ENCODE measurements at places on chromosomes 2 and 18.

- H3K27me3 ChIP-seq = no peaks in the 10 kb centered on the region
- no peak overlapping the region for H3K27ac ChIP-seq
- H3K36me3 ChIP-seq = no peaks in the 10 kb centered on the region
- H3K4me1 ChIP-seq = peaks cover 4% of the 10 kb centered on the region
- peak; percentile 22 for DNase-seq
Measured at GRCh38 chr2:62407838-62408237, 98.2 kb downstream of the TMEM17 start.

DNA sequence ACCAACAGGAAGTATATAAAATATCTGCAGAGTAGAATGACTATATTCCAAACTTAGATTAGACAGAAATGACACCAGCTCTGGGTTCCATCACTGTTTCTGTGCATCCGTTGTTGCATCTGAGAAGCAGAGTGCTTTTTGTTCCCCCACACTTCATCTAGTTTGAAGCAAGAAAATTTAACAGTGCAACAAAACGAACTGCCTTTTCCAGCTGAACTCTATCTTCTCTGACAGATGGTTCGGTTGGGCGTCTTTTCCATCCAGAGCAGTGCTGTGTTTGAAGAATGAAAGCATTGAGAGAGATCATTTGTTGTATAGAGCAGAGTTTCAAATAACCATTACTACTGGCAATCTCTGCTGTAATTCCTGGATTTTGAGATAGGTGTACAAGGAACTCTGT lies 757.5 kb downstream of the DPP10 start:
- no peak overlapping the region for H3K27ac ChIP-seq
- H3K27me3 ChIP-seq = no peaks in the 10 kb centered on the region
- no peaks in the 10 kb centered on the region for H3K4me1 ChIP-seq
- no peak overlapping the region for H3K4me3 ChIP-seq

DNA sequence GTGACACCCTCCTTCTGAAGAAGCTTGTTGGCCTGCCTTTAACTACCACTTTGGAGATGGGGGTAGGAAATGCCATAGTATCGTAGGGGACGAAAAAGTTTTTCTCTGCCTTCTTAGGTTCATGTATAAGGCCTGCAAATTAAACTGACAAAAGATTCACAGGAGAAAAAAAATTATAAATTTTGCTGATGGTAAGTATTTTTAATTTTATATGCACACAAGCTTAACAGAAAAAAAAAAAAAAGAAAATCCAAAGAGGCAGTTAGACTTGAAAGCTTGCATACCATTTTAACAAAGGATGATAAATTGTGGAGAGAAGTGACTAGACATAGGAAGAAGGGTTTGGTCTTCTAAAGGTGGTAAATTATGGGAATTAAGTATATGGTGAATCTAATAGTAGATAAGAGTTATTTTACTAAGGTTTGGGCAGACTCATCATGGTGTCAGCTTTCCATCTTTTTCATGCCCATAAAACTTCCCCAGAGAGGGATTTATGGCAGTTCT lies 62.5 kb upstream of the B3GNT2 start:
- no peaks in the 10 kb centered on the region for H3K27me3 ChIP-seq
- no peaks in the 10 kb centered on the region for H3K36me3 ChIP-seq
- no peaks in the 10 kb centered on the region for H3K4me1 ChIP-seq
- no peak overlapping the region for H3K4me3 ChIP-seq

- DNase-seq = no peak
- no peak overlapping the region for H3K27ac ChIP-seq
- no peaks in the 10 kb centered on the region for H3K36me3 ChIP-seq
- H3K27me3 ChIP-seq = no peaks in the 10 kb centered on the region
Measured at GRCh38 chr2:19738707-19739106, 163.1 kb downstream of the TTC32 start.

- H3K4me1 ChIP-seq = no peaks in the 10 kb centered on the region
- no peaks in the 10 kb centered on the region for H3K27me3 ChIP-seq
- no peak overlapping the region for H3K4me3 ChIP-seq
- DNase-seq = no peak
- H3K27ac ChIP-seq = no peak overlapping the region
Measured at GRCh38 chr18:56541340-56541739, 97.1 kb downstream of the TXNL1 start.

GRCh38 chr2:141392517-141393213 lies 738.2 kb downstream of the LRP1B start:
- no peaks in the 10 kb centered on the region for H3K4me1 ChIP-seq
- peak; percentile 41 for DNase-seq
- H3K27ac ChIP-seq = no peak overlapping the region
- H3K36me3 ChIP-seq = no peaks in the 10 kb centered on the region
- no peaks in the 10 kb centered on the region for H3K27me3 ChIP-seq

GRCh38 chr2:24969784-24970183 lies 2.0 kb downstream of the DNAJC27 start:
- H3K36me3 ChIP-seq = no peaks in the 10 kb centered on the region
- peaks cover 2% of the 10 kb centered on the region for H3K4me1 ChIP-seq
- H3K4me3 ChIP-seq = no peak overlapping the region
- no peak for DNase-seq
- no peak overlapping the region for H3K27ac ChIP-seq
- H3K27me3 ChIP-seq = no peaks in the 10 kb centered on the region

GRCh38 chr2:233766416-233766815 lies 6.3 kb downstream of the UGT1A1 start:
- H3K4me3 ChIP-seq = no peak overlapping the region
- no peaks in the 10 kb centered on the region for H3K36me3 ChIP-seq
- H3K4me1 ChIP-seq = no peaks in the 10 kb centered on the region
- H3K27me3 ChIP-seq = no peaks in the 10 kb centered on the region

GRCh38 chr2:98731041-98731893 lies at the start of gene MGAT4A:
Gene MGAT4A (minus strand): TSS chr2:98731132. CDS start chr2:98726332, 4,800 bp downstream.
- peak within 1 kb of the TSS; percentile 11 for H3K4me3 ChIP-seq
- H3K27me3 ChIP-seq = peaks cover 16% of the 10 kb centered on the region
- H3K36me3 ChIP-seq = no peaks in the 10 kb centered on the region
- DNase-seq = peak; percentile 46
- no peak within 1 kb of the TSS for H3K27ac ChIP-seq

- H3K4me1 ChIP-seq = no peaks in the 10 kb centered on the region
- no peak overlapping the region for H3K4me3 ChIP-seq
- H3K27ac ChIP-seq = no peak overlapping the region
- peak; percentile 56 for DNase-seq
Measured at GRCh38 chr2:46461011-46461674, 18.2 kb upstream of the TMEM247 start.

- H3K27me3 ChIP-seq = no peaks in the 10 kb centered on the region
- no peak for DNase-seq
- H3K27ac ChIP-seq = no peak overlapping the region
Measured at GRCh38 chr2:47964722-47965434, 58.6 kb upstream of the FBXO11 start.

DNA sequence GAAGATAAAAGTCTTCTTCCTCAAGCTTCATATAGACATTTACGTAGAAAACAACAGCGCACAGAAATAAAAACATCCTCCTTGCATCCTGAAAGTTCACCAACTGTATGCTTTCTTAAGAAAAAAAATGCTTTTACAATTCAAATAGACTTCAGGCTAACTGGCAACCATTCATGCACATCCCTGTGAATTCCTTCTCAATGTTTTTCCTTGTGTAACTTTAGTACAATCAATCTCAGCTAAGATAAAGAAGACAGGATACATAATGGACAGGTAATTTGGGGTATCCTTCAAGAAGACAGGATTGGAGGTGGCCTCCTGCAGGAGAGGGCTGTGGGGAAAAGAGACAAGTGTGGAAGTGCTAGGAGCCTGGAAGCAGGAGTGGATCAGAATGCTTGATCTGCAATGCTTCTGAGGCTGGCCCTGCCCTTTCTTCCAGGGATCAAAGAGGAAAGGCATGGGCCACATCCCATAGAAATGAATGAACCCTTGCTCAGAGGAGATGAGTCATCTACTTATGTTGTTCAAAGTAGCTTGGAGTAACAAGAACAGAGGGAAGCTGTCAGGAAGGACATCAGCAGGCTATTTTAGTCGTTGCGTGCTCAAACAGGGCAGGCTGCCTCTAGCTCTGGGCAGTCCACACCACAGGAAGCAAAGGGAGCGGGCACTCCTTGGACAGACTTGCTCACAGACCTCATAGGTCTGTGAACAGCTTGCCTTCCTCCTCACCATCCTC lies 126.6 kb downstream of the TMEM131 start:
- no peaks in the 10 kb centered on the region for H3K4me1 ChIP-seq
- H3K27me3 ChIP-seq = no peaks in the 10 kb centered on the region
- H3K4me3 ChIP-seq = no peak overlapping the region
- H3K36me3 ChIP-seq = no peaks in the 10 kb centered on the region

DNA sequence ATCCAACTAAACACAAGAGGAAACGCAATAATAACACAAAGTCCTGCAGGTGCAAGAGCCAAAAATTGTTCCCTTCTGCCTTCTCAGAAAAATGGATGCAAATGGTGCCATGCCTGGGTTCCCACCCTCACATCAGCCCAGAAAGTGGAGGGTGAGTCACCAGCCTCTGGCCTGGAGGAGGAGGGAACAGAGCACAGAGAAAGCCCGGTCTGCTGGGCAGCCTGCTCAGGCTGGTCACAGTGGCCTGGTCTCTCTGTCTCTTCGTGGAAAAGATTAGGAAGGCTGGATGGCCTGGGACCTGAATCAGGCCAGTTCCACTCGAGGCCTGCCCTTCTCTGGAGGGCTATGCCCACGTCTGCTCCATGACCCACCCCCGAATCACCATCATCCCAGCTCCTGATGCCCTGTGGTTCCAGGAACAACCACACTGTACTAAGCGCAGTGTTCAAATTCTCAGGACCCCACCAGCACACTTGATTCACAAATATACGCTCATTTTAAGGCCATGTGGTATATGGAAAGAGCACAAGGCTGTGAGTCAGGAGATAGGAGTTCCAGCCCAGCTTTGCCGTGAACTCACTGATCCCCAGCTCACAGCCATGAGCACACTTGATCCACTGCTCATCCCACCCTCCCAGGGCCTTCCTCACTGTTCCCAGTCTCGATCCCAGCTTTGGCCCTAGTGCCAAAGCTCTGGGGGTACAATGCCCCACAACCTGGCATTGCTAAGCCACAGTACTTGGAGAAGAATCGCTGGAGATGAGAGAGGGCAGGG lies 82.1 kb downstream of the ZBTB7C start:
- H3K4me3 ChIP-seq = no peak overlapping the region
- H3K27me3 ChIP-seq = no peaks in the 10 kb centered on the region
- H3K4me1 ChIP-seq = no peaks in the 10 kb centered on the region
- no peak for DNase-seq
- no peak overlapping the region for H3K27ac ChIP-seq

- H3K27me3 ChIP-seq = no peaks in the 10 kb centered on the region
- no peaks in the 10 kb centered on the region for H3K36me3 ChIP-seq
- no peak overlapping the region for H3K27ac ChIP-seq
- no peak overlapping the region for H3K4me3 ChIP-seq
- H3K4me1 ChIP-seq = no peaks in the 10 kb centered on the region
- DNase-seq = no peak
Measured at GRCh38 chr2:227397562-227397961, 9.8 kb upstream of the SCYGR1 start.

- no peak overlapping the region for H3K27ac ChIP-seq
- no peaks in the 10 kb centered on the region for H3K4me1 ChIP-seq
- H3K36me3 ChIP-seq = no peaks in the 10 kb centered on the region
- DNase-seq = no peak
- H3K4me3 ChIP-seq = no peak overlapping the region
Measured at GRCh38 chr2:109376796-109377495, 236.8 kb downstream of the SEPTIN10 start.

DNA sequence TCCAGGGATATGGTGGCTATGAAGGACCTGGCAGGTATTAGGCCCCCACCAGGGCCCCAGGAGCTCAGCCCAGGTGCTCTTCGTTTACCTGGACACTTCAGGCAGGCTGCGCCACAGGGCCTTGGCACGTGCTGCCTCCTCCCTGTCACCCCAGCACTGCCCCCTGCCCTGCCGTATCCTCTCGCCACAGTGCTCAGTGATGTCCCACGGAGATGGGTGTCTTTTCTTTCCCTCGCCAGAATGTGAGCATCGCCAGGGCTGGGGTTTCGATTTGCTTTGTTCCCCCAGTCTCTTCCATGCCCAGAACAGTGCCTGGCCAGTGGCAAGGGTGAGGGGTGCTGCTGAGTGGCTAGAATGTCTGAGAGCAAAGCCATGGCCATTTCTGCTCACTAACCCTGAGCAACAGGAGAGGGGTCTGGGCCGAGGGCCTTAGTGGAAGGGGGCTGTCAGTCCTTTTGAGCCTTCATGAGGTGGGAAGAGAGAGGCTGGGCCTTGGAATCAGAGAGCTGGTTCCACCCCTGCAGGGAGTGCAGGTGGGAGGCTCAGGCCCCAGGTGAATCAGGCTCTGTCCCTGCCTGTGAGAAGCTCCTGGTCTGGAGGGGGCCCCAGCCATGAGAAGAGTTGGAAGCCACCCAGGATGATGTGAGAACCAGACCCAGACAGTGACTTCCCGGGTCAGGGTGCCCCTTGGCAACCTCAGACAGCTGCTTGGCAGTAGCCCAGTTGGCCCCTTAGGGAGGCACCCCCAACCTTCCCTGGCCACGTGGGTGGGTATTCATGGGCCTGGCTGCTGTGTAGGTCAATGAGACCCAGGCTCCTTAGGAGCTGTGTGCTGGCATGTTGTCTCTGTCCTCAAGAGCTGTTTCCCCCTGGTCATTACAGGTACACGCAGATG lies 129.9 kb upstream of the HS6ST1 start:
- no peak overlapping the region for H3K4me3 ChIP-seq
- H3K27ac ChIP-seq = no peak overlapping the region
- H3K36me3 ChIP-seq = no peaks in the 10 kb centered on the region
- DNase-seq = no peak
- H3K27me3 ChIP-seq = no peaks in the 10 kb centered on the region

- H3K36me3 ChIP-seq = no peaks in the 10 kb centered on the region
- no peaks in the 10 kb centered on the region for H3K4me1 ChIP-seq
- peak; percentile 21 for DNase-seq
- no peak overlapping the region for H3K4me3 ChIP-seq
- H3K27ac ChIP-seq = no peak overlapping the region
- no peaks in the 10 kb centered on the region for H3K27me3 ChIP-seq
Measured at GRCh38 chr2:121104721-121105141, 180.3 kb downstream of the TFCP2L1 start.

DNA sequence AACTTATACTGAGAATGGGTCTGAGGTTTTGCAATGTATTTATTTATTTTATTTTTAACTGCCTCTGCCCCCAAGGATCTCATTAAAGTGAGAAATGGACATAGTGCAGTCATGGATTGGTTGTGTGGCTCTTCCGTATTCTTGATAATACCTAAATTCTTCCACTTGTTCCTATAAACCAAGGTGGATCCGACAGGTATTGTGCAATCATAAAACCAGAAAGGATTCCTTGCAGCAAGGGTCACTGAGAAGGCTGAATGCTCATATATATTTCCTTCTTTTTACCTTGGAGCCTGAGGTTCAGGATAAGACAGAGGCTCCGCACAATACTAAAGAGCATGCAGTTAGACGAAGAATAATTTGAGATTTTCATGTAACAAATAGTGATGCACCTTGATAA lies 826.0 kb upstream of the SOX11 start:
- no peak overlapping the region for H3K27ac ChIP-seq
- no peak for DNase-seq
